ENCODE measurements at places on chromosomes 12 and 14.

DNA sequence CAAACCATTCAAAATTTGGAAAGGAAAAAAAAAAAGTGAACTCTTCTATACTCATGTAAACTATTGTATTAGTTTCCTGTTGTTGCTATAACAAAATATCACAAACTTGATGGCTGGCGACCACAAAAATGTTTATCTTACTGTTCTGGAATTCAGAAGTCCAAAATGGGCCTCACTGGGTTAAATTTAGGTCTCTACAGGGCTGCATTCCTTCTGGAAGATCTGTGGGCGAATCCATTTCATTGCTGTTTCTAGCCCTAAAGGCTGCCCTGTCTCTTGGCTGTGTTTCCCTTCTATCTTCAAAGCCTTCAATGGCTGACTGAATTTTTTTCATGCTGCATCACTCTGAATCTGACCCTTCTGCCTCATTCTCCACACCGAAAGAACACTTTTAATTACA lies 105.1 kb upstream of the NAV3 start:
- DNase-seq: no peak

DNA sequence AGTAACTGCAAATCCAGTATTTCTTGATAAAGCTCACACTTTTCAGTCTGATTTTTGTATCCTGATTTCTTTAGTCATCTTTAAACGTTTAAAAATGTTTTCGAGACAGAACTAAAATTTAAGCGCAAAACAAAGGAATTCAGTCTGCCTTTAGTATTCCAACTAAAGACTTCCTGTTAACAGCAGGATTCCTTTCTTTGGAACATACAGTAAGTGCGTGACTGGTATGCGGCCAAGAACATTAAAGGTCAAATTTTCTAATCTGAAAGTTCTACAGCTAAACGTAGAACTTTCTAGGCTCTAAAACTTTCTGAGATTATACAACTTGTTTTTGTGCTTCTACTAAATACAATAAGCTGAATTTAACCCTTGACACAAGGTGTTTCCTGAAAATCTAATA lies 9.9 kb downstream of the SAV1 start:
- no peak for DNase-seq

- DNase-seq: no peak
These were observed 6.2 kb downstream of the ISCU start for GRCh38 chr12:108568338-108569154.

- DNase-seq: no peak
These were observed 35.7 kb downstream of the RIN3 start for GRCh38 chr14:92549105-92549858.

DNA sequence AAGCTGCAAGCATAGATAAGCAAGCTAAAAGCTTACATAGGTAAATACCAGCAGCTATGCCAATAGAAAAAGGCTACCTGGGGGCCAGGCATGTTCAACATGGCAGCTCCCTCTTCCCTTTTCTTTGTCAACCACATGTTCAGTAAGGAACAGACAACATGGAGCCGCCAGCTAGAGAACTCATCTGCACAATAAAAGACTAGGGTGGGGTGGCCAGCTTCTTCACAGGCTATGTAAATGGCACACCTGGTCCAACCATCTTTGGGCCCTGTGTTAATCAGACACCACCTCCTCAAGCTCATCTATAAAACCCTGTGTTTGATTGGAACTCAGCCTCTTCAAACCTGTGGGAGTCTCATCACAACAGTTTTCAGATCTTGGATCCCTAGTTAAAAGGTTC lies 129.7 kb upstream of the TMPO start:
- no peak for DNase-seq

GRCh38 chr12:1046727-1047126 lies 55.7 kb downstream of the ERC1 start:
- DNase-seq: no peak

GRCh38 chr14:53999061-53999488 lies 42.5 kb upstream of the BMP4 start:
- DNase-seq: peak; percentile 89

GRCh38 chr12:75444429-75445136 lies 36.0 kb upstream of the GLIPR1 start:
- DNase-seq: no peak

GRCh38 chr12:211142-211465 lies 2.9 kb downstream of the SLC6A12 start:
- DNase-seq: no peak

GRCh38 chr12:26434299-26435068 lies 239.1 kb downstream of the SSPN start:
- DNase-seq: peak; percentile 68

DNA sequence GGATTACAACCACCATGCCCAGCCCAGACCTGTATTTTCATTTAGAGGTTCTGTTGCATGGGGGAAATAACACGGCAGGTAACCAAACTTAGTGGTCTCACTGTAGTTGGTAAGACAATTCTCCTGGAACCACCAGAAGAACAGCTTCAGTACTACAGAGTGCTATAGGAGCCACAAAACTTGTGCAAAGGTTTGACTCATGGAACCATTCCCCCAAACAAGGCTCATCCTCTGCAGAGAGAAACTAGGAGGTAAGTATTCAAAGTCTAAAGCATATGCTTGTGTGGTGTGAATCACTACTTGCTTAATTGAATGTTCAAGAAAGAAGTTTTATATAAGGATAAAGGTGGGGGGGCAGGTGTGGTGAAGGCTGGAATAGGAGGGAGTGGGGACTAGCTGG lies 58.7 kb downstream of the GNS start:
- DNase-seq: no peak

GRCh38 chr12:70837026-70837425 lies 83.5 kb downstream of the PTPRR start:
- DNase-seq: no peak

- no peak for DNase-seq
These were observed 289.0 kb downstream of the KSR2 start for GRCh38 chr12:117679776-117680175.

GRCh38 chr14:80679273-80679672 lies 262.3 kb downstream of the CEP128 start:
- no peak for DNase-seq

GRCh38 chr12:90407841-90408240 lies 547.1 kb downstream of the CCER1 start:
- DNase-seq: no peak
